Regular cardiac myocyte (primary cell): ENCODE measurements at places on chromosomes 1 and 21. TPM values are rescaled to one million over a fixed set of nuclear protein-coding genes. Genes with fewer than 3 reads are reported as not detected.

Gene TP73
- not detected in 2 replicates for total RNA-seq

Gene COL8A2
- 0.58 and 2.0 TPM in 2 replicates for total RNA-seq

Gene KRTAP22-2
- total RNA-seq, result not detected in 2 replicates

Gene ANGPTL3
- not detected in 2 replicates for total RNA-seq

Gene SPRR1B
- not detected in 2 replicates for total RNA-seq

Gene TCHHL1
- total RNA-seq, result not detected in 2 replicates

Gene MTR
- total RNA-seq, result 36.8 and 40.6 TPM in 2 replicates

Gene ARMH1
- under 0.01 and 0.28 TPM in 2 replicates for total RNA-seq

Gene COL16A1
- total RNA-seq, result 14.2 and 97.5 TPM in 2 replicates

Gene FAM177B
- total RNA-seq, result not detected in 2 replicates

Gene PRDX1
- 433 and 683 TPM in 2 replicates for total RNA-seq

Gene FAM163A
- total RNA-seq, result under 0.01 TPM in 1 of 2 replicates, not detected in the other
